Stromal cell of bone marrow (primary cell): ENCODE measurements at places on chromosomes 2 and 18.

GRCh38 chr2:181877181-181877664 lies 14.3 kb upstream of the ITPRID2 start:
- no peak for DNase-seq

DNA sequence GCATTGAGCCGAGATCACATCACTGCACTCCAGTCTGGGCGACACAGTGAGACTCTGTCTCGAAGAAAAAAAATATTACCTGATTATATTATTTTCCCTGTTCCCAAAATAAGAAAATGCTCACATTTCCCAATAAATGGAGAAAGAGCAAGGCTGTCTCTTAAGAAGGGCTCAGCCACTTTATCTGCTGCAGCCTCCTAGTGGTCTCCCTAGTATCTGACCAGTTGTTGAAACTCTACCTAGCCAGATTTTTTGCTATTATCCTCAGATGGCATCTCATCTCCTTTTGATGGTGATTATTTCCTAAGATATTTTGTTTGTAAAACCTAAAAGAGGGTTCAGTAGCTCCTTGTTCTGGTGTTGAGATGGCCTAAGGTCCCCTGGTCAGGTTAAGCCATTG lies 114.3 kb downstream of the TPGS2 start:
- no peak for DNase-seq

GRCh38 chr2:230877116-230877758 lies 12.5 kb downstream of the ITM2C start:
- DNase-seq: no peak

GRCh38 chr2:38064801-38065501 lies 11.0 kb downstream of the CYP1B1 start:
- DNase-seq: no peak

- no peak for DNase-seq
These were observed 44.9 kb downstream of the CPO start for GRCh38 chr2:206984206-206984605.

GRCh38 chr2:65055422-65056214 lies 598 bp upstream of the CEP68 start:
- no peak for DNase-seq

DNA sequence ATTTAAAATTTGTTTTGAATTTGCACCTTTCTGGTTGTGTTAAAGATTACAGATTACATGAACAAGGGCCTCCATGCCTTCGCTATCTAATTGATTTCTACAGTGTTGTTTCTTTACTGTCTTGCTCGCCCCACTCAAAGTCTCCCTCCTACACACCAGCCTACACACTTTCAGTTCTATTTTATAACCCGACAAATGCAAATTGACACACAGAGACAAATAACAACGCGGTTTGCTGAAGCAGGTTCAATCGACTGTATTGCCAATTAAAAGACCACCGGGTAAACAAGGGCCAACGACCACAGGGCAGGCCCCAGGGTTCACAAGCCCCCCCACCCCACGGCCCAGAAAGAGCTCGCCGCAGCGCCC lies 869 bp downstream of the STARD7 start:
- DNase-seq: no peak

GRCh38 chr2:37349231-37349860 lies 4.9 kb downstream of the QPCT start:
- no peak for DNase-seq

DNA sequence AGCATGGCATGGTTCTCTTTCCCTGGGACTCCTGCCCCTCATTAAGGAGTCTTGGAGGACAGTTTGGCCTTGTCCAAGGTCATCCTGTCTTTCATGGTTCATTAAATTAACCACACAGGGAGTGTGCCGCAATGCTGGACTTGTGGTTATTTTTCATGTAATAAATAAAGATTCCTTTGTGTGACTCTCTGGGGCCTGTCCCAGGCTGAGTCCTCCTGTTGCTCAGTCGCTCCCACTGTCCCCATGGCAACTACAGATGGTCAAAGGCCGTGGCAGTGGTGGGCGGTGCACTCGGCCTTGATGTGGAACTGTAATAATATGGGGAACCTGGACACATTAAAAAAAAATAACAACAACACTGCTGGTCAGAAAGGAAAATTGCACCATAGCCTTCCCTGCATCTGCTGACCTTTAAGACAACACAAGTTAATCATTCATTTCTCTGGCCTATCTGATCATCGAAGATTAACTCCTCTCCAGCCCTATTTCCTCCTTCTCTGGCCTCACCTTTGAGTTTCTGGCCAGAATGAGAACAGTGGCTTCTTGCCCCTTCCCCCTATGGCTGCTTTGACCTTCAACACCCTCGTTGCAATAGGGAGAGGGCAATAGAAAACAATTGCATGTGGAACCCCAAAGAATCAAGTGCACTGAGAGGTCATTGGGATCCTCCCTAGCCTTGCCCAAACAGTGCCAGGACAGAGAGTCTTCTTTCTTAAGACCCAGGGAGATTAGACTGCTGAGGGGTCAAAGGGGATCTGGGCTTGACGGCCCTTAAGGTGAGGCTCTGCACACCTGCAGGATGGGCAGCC lies 44.7 kb downstream of the PSD4 start:
- DNase-seq: peak; percentile 52

DNA sequence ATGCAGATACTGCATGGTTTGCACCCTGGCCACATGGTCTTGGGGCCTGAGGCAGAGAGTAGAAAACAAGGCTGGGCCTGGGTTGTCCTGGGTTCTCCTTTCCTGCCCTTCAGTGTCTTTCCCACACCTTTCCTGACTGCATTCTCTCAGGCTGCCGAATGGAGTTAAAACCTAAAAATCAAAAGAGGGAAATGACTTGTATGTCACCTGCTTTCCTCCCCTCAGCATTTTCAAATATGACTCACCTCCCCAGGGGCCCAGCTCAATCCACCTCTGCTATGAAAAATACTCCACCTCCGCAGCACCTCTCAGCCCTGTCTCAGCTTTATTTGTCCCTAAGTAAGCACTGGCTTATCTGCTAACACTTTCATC lies 457.8 kb upstream of the MEX3C start:
- DNase-seq: no peak

- DNase-seq: no peak
These were observed 30.6 kb downstream of the ITGB6 start for GRCh38 chr2:160169471-160169870.

GRCh38 chr18:57214976-57215375 lies 68.1 kb downstream of the BOD1L2 start:
- DNase-seq: no peak

- no peak for DNase-seq
These were observed 227.7 kb upstream of the ZEB2 start for GRCh38 chr2:144747571-144747970.

DNA sequence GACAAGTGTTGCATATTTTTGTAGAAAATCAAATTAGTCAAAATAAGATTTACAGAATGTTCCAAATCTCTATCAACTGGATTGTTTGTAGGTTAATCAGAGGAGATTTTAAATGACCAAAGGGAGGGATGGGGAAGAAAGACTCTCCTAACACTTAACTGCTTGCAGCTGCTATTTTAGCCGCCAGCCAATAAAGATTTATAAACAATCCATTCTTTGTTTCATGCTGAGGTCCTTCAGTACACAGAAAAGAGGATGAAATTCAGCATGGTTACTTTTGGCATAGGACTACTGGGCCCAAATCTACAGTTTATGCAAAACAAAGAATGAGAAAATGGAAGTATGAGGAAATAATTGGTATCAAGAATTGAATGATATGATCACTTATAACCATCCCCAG lies 86.4 kb upstream of the FN1 start:
- DNase-seq: no peak

- no peak for DNase-seq
These were observed 26.0 kb upstream of the IL37 start for GRCh38 chr2:112884869-112885505.

- no peak for DNase-seq
These were observed 827.2 kb downstream of the EPHA4 start for GRCh38 chr2:220744861-220745260.

- no peak for DNase-seq
These were observed 240.4 kb downstream of the PRKCE start for GRCh38 chr2:45891719-45892424.

DNA sequence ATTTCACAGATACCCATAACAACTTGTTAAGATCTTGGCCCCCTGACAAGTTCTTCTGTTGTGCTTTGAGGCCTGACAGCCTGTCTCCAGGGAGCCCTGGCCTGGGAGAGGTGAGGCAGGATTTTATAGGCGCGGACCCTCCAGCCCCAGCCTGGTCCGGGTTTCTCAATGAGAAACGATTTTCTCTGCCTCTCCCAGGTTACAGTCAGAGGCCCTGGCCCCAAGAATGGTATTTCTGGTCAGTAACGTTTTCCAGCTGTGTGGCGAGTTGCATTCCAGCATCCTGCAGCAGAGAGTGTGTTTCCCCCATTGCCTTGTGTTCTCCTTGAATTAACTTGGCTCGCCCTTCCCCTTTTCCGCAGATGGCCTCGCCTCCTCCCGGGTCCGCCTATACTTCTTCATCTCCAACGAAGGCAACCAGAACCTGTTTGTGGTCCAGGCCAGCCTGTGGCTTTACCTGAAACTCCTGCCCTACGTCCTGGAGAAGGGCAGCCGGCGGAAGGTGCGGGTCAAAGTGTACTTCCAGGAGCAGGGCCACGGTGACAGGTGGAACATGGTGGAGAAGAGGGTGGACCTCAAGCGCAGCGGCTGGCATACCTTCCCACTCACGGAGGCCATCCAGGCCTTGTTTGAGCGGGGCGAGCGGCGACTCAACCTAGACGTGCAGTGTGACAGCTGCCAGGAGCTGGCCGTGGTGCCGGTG lies 3.0 kb downstream of the INHBB start:
- no peak for DNase-seq

DNA sequence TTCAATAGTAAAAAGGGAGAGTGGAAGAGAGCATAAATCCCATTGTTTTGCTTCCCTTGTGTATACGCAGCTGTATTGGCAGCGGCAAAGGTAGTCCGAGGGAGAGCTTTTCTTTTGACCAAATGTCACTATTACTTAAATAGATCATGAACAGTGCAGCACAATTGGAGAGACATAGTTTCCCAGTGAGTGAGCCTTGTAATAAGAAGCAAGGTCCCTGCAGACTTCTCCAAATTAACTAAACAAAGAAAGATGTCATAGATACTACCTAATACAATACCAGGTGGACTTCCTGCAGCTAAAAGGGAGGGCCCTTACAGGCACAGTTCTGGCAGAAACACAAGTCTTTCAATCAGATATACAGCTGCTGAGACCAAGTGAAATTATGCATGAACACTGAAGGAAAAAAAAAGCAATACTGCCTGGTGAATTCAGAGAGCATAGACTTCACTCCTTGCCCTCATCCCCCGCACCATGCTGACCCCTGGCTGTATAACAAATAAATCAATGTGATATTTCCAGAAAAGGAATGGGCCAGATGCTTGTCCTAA lies 404.7 kb upstream of the CDH2 start:
- no peak for DNase-seq

DNA sequence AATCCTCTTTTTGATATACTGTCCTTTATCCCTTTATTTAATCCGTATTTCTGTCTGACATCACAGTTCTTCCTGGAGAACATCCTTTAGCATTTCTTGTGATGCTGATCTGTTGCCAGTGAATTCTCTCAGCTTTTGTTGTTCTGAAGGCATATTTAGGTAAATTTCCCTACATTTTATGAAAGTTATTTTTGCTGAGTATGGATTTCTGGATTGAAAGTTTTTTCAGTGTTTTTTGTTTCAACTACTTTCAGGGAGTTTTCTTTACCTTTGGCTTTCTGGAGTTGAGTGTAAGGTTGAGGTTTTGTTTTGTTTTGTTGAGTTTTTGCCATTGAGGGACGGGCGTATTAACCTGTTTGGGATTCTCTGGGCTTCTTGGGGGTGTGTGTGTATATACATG lies 22.5 kb downstream of the SNTG2 start:
- no peak for DNase-seq

DNA sequence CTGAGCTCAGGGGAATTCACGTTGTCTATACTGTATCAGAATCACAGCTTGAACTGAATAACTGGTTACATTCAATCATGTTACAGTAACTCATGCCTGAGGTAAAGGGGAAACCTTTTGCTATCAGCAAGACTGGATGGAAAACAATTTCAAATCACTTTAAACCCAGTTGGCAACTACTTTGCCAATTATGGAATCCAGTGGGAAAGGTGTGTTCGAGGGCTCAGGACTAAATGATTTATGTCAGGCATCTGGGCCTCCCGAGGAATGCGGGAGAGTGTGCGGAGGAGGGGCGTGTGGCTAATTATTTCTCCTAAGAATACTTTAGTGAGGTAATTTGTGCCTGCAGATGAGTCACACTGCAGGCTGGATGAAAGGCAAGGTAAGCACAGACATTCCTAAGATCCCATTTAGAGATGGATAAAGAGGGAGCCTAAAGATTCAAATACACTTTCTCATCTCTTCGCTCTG lies 100.1 kb downstream of the HRH4 start:
- DNase-seq: no peak

DNA sequence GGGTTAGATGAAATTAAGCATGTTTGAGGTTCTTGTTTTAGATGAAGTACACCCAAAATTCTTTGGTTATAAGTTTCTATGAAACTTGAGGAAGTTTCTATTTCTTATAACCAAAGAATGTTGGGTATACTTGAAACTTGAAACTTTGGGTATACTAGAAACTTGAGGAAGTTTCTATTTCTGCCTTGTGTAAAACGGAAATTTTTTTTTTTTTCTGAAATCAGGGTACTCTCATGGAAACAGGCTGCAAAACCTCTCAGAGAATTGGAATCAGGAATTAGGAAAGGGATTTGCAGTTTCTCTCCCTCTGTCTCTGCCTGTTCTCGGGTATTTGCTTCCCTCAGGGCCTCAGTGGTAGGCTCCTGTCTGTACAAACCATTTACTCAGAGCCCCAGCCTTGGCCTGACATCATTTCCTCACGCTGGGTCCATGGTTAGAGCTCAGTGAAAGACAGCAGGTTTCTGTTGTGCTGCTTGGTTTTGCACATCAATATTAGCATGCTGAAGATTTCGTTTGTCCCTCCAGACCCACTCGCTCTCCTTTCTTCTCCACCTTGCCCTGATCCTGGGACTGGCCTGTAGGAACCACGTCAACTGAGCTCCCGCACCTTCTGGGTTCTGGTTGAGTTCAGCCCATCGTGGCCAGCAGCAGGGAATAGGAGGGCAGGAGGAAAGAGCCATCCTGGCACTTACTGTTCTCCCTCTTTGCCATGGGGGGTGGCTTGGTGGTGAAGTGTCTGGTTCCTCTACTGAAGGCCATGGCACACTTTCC lies 106.4 kb downstream of the POLR1A start:
- peak; percentile 36 for DNase-seq

- peak; percentile 97 for DNase-seq
These were observed 88.8 kb downstream of the GFPT1 start for GRCh38 chr2:69298261-69298660.

- no peak for DNase-seq
These were observed at the start of gene PHLPP1 for GRCh38 chr18:62715436-62715758. Gene PHLPP1 (plus strand): TSS chr18:62715541. CDS start chr18:62715684, 143 bp downstream.

- DNase-seq: no peak
These were observed 7.9 kb downstream of the ARL4C start for GRCh38 chr2:234488913-234489451.

DNA sequence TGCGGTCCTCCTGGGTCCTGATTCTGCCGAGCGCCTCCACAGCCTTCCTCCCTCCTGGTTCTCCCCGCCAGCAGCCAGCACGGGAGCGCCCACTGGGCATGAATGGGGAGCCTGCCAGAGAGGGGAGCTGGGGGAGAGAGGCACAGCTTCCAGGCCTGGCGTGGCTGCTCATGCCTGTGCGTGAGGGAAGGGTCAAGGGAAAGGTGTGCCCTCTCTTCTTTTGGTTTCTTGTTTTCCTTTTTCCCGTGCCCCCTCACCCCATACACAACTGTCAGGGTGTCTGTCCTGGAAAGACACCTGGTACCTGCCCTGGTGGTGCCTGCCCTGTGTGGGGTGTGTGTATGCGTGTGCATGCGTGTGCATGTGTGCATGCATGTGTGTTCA lies 4.7 kb upstream of the NEURL3 start:
- no peak for DNase-seq

GRCh38 chr2:64500549-64500948 lies 23.6 kb upstream of the AFTPH start:
- no peak for DNase-seq
